ENCODE measurements at places on chromosomes 1 and 21.

DNA sequence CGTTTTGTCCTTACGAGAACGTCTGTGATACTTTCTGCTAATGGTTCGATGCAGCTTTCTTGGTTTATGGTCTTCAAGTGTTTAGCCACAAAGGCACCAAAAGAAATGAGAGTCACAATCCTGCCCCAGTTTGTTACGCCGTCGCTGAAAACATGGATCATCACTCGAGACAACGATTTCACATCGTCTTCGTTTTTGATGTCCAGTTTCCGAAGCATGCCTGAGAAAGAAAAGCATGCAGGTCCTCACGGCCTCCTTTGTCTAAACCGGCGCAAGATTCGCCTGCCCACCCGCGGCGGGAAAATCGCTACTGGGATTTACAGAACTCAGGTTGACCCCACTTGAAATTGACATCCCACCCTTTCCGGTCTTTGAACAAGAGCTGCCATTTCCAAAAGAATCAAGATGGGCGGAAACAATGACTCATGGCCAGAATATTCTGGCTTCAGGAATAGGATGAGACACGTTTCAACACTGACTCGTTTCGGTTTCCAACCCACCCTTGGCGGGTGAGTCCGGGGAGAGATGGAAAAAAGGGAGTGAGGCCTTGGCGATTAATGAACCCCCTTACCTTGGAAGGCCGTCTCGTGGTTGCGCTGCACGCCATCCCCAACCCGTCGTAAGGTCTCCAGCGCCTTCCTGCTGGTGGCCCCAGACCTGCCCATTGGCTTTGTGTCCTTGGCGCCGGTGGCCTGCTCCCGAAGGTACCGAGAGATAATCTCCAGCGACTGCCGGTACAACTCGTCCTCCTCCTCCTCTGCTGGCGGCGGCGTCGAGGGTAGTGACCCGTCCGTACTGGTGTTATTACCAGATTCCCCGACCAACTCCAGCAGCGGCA lies 919 bp downstream of the MCL1 start:
- DNase-seq, result no peak

DNA sequence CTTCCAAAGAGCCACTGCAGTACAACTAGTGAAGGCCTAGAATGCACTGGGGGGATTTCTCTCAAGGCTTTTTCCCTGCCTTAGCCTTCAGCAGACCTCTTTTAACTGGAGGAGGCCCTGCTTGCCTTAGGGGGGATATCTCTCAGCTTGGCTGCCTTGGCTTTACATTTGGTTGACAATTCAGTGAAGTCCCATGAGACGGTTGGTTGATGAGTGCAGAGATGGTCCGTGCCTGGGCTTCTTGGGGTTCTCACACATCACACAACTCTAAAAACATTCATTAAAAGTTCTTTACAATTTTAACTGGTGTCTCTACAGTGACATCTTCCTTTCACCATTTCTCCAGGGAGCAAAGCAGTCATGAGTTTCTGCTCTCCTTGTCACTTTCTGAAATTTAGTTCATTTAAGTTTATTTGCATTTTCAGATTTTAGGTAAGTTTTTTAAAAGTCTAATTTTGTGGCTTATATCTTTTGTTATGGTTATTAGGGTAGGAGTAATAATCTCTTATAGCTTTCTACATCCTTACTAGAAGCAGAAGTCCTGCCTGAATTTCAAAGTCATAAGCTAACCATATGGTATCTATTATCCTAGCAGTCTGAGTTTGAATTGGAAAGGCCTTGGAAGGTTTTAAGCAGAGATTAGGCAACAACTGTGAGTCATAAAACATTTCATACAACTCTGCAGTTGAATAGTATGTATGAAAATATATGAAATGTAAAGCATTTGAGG lies 487.6 kb downstream of the DPYD start:
- DNase-seq, result no peak

GRCh38 chr1:155961937-155962336 lies 16.4 kb downstream of the ARHGEF2 start:
- no peak for DNase-seq

GRCh38 chr1:155940993-155941844 lies at the start of gene RXFP4:
RXFP4 (plus strand) TSS chr1:155941638; CDS start chr1:155941710, 72 bp downstream.
- DNase-seq, result no peak

DNA sequence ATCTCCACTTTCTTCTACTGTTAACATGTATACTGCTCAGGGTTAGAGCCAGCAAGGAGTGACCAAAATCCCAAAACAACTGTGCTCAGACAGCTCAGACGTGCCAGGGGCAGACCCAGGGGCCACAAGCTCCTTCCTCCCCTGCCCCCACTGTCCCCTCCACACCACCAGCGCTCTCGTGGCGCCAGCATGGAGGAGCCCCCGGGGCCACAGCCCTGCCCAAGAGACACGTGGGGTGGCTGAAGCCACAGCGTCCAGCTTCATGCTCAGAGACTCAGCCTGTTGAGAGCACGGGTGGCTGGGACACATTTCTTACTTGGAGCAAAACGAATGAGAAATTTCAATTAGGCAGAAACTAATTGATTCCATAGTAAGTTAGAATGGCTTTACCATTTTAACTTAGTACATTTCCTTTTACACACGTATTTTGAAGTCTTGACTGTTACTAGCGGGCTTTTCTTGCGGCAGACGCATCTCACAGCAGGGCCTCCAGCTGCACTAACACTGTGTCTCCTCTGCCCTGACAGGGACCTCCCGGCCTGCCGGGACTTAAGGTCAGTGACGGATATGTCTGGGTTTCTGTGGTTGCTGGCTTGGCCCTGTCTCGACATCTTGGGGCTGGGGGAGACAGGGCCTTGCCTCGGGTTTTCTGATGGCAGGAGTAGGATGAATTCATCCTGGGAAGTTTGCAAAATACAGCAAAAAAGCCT lies 54.2 kb downstream of the SLC19A1 start:
- no peak for DNase-seq

GRCh38 chr21:33540711-33541104 lies 1.2 kb downstream of the GART start:
- no peak for DNase-seq
